Tibial nerve (tissue), 4 donors: ENCODE measurements at places on chromosomes 7 and 10. TPM values are rescaled to one million over a fixed set of nuclear protein-coding genes. Genes with fewer than 3 reads are reported as not detected.

GRCh38 chr10:5546891-5547680 is 22.3 kb downstream of the CALML3 start:
- DNase-seq: peak; percentile 10

DNA sequence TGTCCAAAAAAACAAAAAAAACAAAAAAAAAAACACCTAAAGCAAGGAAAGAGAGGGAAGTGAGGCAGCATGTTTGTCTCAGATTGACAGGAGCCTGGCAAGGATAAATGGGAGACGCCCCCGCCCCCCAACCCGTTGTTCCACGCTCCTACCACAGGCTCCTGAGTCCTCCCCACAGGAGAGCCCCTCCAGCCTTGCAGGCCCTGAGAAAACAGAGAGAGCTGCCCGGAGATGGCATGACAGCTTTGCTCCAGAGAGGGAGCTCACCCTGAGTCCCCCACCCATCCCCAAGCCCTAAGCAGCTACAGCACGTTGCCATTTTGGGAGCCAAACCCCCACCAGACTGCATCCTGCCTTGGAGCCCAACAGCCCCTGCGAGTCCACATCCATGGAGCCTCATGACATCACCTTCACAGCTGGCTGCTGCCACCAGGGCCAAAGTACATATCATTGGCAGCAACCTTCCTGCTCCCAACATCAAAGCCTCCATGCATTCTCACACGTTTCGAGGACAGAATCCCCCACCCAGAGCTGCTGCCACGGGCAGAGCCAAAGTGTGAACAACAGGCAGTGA is 1283.3 kb downstream of the TYW1 start:
- DNase-seq: no peak

PTTG1IP2 gene
- not detected for total RNA-seq

PODXL gene
- total RNA-seq: 12.1 TPM

SDK1 gene
- 15.1 TPM for total RNA-seq

DNA sequence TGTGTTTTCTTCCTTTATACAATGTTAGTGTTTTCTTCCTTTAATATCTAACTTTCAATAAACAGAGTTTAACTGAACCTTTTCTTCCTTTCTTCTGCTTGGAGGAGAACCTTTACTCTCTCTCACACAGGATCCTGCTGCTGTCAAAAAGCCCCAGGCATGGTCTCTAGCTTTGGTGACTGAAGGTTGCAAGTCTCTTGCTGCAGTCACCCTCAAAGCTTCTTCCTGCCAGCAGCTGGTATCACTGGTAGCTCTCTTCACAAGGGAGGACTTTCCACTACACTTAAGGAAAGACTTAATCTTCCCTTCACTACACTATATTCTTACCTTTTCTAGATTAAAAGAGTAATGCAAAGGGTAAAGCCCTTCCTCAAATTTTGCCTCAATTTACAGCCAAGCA is 153.4 kb downstream of the SGMS1 start:
- no peak for DNase-seq

HEPACAM2 gene
- not detected for total RNA-seq

DNA sequence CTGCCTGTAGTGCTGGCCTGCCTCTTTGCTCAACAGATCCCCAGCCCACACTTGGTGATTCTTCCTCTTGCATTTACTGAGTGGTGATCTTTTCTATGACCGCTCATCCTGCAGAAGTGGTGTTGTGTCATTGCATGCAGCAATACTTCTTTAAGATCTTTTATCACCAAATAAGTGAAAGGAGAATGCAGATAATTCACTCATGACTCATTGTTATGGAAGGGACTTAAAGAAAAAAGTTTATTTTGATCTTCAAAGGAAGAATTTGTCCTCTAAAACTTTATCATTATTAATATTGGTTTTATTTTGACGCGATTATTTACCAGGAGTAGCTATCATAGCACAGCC is 489.1 kb upstream of the CELF2 start:
- DNase-seq: no peak

DNA sequence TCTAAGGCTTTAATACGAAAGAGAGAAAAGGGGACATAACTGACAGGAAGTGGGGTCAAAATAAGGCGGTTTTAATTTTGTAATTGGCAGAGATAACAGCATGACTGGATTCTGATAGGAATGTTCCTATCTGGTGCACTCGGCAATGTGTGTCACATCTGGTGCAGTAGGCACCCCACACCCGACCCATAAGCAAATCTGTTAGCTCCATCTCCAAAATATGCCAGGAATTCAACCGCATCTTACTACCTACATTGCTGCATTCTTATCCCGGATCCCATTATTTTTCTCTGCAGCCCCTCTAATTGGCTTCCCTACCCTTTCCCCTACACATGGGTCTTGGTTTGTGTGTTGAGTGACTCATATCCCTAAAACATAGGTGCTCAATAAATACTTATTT is 19.1 kb upstream of the GALNT11 start:
- DNase-seq: no peak

ABLIM1 gene
- total RNA-seq: 197 TPM

DNA sequence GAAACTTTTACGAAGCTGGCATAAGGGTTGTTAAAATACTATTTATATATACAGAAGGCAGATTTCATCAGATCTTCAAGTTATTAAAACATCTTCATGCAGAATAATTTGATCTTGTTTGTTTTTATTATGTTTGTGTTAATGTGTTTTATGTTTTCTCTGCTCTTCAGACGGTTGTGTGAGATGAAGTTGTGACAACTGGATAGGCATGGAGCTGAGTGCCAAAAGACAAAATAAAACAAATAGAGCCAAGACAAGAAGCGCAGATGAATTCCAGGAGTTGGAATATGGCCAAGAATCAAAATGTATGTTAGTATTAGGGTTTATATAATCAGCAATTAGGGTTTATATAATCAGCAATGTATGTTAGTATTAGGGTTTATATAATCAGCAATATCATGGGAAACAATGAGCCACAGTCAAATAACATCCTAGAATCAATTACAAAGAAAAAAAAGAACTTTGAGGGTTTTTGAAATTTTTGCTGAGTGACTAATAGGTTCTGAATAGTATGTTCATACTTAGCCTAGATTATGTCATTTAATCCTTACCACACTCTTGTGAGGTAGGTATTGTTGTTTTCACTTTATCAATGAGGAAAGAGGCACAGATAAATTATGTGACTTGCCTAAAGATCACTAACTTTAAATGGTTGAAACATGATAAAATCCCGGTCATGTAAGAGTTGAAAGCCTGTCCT is 488.0 kb upstream of the STEAP1 start:
- DNase-seq: no peak

- DNase-seq: no peak
These were observed 83.6 kb downstream of the FAM53B start for GRCh38 chr10:124660404-124661125.

DNA sequence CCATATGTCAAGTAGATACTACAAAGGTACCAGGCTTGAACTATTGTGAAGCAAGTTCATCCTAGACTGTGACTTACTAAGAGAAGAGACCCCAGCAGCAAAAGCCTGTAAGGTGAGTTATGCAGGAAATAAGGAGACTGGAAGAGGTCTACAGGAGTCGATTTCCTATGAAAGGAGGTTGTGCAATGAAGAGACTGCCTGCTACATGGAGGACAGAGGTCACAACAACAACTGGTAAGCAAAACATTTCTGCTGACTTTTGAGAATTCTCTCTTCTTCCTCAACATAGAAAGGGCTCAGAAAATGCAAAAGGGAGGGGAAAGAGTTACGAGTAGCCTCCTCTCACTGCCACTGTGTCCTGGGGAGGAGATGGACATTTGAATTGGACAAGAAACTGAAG is 42.4 kb downstream of the PDK4 start:
- DNase-seq: no peak

DNA sequence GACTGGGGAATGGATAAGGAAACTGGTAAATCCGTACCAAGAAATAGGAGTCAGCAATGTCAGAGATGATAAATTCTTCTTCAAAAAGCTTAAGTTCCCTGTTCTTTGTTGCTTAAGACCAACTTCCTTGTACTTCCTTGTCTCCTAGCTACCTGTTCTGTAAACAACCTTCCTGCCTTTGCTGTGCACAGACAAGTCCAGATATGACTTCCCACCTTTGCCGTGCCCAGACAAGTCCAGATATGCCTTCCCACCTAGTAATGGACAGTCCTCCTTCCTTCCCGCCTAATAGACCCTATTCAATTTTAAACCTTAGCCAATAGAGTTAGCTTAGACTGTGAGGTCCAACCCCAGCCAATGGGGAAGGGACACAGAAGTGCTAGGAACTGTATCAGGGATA is 2.5 kb upstream of the ZNF33A start:
- DNase-seq: no peak
